ENCODE measurements at places on chromosomes 2 and 18.

DNA sequence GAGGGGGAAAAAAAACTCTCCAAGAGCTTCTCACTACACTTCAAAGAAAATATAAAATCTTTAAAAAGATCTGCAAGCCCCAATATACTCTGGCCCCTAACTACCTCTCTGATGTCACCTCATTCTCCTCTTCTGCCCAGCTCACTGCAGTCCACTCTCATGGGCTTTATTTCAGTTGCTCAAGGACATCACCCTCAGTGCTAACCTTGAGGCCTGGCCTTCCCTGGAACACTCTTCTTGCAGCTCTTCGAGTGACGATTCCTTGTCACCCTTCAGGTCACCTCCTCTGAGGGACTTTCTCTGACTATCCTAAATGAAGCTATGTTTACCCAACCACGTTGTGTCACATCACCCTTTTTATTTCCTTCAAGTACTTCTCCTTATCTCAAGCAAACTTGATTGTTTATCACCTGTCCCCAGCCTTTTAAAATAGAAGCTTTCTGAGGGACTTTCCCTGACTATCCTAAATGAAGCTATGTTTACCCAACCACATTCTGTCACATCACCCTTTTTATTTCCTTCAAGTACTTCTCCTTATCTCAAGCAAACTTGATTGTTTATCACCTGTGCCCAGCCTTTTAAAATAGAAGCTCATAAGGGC is 10.4 kb downstream of the RTTN start:
- no peak for DNase-seq

DNA sequence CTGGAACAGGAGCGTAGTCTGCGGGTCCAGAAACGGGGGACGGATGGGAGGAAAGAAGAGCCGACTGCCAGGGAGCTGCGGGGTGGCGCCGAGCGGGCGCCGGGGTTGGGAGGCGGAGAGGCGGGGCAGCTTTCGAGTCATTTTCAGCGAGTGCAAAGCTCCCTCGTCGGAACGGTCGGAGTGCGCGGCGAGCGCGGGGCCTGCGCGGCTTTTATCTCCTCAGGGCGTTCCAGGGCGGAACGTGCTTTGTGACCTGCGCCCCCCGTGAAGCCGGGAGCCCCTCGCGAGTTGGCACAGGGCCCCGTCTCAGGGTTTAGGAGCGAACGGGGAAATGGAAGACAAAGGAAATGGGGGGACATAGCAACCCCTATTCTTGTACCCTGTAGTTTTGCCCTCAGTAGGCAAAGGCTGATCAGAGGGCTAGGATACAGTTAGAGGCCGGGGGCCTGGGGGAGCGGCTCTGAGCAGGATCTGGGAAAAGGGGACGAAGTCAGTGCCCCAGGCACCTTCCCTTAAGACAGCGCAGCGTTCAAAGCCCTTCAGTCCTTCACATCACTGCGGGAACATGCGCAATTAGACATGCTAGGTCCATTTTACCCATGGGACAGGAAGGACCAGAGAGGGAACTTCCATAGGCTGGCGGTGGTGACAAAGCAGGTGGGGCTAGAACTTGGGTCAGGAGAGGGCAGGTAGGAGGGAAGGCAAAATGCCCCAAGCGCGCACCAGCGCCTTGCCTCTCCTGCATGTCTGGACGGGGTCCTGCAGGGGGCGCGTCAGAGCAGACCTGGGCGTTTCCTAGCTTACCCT is 60.1 kb upstream of the IL1RL1 start:
- peak; percentile 48 for DNase-seq

DNA sequence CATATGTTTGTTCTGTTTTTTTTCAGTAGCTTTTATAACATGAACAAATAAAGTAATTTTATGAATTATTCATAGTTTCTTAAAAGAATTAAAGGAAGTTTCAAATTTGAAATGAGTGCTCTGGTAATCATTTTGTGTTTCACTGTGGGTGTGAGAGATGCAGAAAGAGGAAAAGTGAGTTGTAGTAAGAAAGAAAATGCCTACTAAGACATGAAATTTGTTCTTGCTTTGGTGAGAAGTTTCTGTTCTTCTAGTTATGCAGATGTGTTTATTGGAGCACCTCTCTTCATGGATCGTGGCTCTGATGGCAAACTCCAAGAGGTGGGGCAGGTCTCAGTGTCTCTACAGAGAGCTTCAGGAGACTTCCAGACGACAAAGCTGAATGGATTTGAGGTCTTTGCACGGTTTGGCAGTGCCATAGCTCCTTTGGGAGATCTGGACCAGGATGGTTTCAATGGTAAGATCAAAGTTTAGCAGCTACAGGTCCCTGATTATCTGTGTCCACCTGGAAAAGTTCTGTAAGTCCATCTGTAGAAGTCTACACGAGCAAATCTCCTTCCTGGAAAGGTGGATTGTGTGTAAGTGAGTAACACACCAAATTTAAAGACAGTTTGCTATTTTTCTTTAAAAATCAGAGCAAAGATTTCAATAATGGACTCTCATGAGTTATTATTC is 51.4 kb downstream of the ITGAV start:
- no peak for DNase-seq

DNA sequence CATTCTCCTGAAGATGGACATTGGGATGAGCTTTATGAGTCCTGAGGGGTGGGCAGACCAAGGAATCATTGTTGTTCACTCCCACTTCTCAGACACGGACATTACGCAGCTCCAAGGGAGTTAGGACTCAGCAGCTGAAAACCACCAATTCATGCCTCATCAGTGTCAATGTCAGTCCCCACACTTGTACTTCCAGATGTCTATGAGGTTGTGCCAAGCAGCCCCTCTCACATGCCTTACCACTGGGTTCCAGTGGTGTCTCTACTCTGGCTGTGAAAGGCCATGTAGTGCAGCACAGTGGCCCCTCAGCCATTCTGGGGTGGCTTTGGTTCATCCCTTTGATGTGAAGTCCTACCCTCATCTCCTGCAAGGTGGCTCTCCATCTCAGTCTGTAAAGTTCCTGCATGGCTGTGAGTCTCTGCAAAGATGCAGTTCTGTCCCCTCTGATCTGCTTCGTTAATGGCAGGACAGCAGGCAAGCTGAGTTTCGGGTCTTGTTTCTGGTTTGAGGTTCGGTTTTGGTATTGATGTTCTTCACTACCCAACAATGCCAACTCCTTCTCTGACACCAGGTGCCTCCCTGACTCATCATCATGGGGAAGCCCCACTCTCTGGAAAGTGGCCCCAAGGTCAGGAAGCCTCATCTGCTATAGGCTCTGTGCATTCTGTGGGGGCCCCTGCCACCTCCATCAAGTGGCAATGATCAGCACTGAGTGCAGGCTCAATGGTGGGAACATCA is 14.0 kb upstream of the COL6A3 start:
- DNase-seq, result no peak

DNA sequence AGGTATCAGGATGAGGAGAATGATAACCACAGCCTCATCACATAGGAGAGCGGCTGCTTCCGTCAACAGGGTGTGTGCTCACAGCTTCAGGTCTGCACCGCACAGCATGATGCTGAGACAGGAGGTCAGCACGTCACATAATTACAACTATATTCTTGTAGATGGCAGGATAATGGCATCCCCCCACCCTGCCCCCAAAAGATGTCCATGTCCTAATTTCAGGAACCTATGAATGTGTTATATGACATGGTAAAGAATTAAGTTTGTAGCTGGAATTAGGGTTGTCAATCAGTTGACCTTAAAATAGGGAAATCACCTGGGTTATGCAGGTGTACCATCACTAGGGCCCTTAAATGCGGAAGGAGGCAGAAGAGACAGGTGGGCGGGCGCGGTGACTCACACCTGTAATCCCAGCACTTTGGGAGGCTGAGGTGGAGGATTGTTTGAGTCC is 73.9 kb downstream of the ARL4C start:
- peak; percentile 35 for DNase-seq

GRCh38 chr18:7470101-7470500 is 97.0 kb upstream of the PTPRM start:
- DNase-seq, result no peak

Data from effector CD8-positive, alpha-beta T cell (primary cell).